ENCODE measurements at places on chromosomes 3 and 15.

- DNase-seq: no peak
These were observed 64.4 kb upstream of the PPARG start for GRCh38 chr3:12224181-12225147.

DNA sequence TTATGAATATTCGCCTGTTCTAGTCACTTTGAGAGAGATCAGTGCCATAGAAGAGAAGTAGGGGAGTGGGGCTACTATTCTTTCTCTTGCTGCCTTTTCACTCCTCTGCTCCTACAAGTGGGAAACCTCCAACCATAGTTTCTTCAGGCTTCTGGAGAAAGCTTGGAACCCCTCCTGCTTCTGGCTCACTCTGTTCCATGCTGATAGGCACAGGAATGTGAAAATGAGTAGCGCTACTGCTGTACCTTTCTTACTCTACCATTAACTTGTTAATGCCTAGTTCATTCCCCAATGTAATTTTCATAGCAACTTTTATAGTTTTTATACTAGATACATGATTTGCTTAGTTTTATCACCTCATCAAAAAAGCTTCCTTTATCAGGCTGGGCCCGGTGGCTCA lies 26.7 kb upstream of the JMJD7 start:
- no peak for DNase-seq

- DNase-seq: no peak
These were observed 97.8 kb downstream of the CLDN1 start for GRCh38 chr3:190224456-190224855.

DNA sequence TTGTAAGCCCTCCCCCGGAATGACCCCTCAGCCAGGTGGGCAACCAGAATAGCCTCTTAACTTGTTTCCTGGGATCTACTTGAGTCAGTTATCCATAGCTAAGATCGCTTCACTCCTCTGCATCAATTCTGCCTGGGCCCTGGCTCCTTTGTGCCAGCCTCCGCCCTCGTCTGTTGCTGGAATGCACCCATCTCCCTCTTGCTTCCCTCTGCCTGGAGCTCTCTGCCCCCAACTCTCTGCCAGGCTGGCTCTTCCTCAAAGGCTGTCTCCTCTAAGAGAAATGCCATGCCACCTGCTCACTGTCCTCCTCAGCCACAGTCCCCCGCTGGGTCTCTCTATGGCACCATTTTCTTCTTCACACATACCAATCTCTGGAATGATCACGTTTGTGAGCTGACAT lies 240.8 kb downstream of the ADAMTS17 start:
- no peak for DNase-seq

- no peak for DNase-seq
These were observed 14.4 kb downstream of the DAG1 start for GRCh38 chr3:49484471-49484870.

GRCh38 chr15:40739047-40739446 lies 16.0 kb downstream of the RMDN3 start:
- no peak for DNase-seq

All from tibial nerve (tissue), 4 donors.